Coronary artery (tissue), 2 donors: ENCODE measurements at places on chromosomes 13 and 19.

DNA sequence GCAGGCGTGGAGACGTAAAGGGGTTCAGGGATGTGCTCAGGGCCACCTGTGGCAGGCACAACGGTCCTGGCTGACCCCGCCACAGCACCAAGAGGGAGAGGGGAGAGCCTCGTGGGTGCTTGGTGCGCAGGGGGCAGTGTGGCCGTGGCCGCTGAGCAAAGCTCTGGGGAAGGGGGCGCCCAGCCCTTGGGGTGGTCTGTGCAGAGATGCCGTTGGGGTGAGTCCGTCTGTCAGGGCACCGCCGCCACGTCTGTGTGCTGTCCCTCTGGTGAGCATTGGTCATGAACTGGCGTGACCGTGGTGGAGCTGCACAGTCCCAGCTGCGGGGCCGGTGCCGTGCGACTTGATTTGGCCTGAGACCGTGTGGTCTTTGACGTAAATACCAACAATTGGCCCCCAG, 15.3 kb downstream of the GNA11 start:
- DNase-seq = no peak

GRCh38 chr13:20826843-20827560, 53.2 kb upstream of the EEF1AKMT1 start:
- DNase-seq = no peak

DNA sequence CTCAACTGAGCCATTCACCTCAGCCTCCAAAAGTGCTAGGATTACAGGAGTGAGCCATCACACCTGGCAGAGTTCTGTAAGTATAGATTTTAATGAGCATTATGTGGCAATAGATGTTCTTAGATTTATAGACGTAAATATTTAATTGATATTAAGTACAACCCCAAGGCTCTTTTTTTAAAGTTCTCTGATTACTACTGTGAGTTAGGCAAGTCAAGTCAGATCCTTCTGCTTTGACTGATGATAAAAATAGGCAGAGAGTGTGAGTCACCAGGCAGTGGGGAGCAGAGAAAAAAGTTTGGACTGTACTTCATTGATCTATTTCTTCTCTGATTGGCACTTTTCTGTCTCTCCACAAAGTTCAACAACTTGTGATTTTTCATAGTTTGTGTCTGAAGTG, 1379.9 kb downstream of the UQCRFS1 start:
- DNase-seq = no peak

- no peak for DNase-seq
These were observed at the start of gene ELSPBP1 for GRCh38 chr19:47994209-47994802. Gene ELSPBP1 (plus strand): TSS chr19:47994632. CDS start chr19:48008668, 14,036 bp downstream.

- no peak for DNase-seq
These were observed 183.0 kb downstream of the TSHZ3 start for GRCh38 chr19:31166206-31166605.

- DNase-seq = no peak
These were observed 226.4 kb downstream of the PCDH17 start for GRCh38 chr13:57857945-57858344.

GRCh38 chr13:22662771-22663170, 518.0 kb upstream of the SGCG start:
- DNase-seq = no peak

- no peak for DNase-seq
These were observed 39.1 kb downstream of the MIPEP start for GRCh38 chr13:23850134-23850533.

GRCh38 chr13:21932996-21933395, 262.1 kb downstream of the FGF9 start:
- no peak for DNase-seq

DNA sequence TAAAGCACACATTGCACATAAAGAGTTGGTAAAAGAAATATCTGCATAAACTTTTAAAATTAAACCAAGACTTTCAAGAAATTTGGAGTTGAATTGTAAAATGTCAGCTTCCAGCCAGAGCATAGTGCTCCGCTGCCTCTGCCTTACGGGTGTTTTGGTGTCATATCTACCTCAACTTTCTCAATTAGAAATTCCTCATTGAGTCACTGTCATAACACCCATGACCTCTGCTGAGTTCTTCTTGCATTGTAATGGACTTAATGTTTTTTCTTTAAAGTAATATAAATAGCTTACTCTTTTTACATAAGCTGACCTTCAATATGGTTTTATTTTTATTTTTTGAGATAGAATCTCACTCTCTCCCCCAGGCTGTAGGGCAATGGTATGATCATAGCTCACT, 551.0 kb upstream of the NBEA start:
- no peak for DNase-seq

- DNase-seq = no peak
These were observed 153.8 kb upstream of the UQCRFS1 start for GRCh38 chr19:29366757-29367156.

- DNase-seq = no peak
These were observed 290.4 kb downstream of the SLITRK6 start for GRCh38 chr13:85508683-85509329.

DNA sequence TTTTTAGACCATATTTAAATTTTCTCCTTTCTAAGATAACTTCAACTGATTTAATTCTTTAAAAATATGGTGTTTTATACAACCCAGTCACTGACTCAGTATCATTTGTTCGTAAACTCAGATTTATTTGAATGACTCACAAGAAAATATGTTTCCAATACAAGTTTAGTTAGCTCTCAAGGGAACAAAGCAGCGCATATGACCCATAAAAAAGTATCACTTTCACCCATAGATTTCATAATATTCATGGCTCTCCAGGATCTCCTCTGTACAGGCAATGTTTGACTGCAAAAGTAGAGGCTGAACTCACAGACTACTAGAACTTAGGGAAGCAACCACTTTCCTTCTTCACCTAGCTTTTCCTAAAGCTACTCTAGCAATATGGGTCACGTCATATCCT, 405.6 kb upstream of the PCDH9 start:
- DNase-seq = no peak

- no peak for DNase-seq
These were observed 34.3 kb downstream of the LAIR2 start for GRCh38 chr19:54536956-54537355.

GRCh38 chr19:42074513-42075363, 1.2 kb upstream of the ZNF574 start:
- DNase-seq = no peak

DNA sequence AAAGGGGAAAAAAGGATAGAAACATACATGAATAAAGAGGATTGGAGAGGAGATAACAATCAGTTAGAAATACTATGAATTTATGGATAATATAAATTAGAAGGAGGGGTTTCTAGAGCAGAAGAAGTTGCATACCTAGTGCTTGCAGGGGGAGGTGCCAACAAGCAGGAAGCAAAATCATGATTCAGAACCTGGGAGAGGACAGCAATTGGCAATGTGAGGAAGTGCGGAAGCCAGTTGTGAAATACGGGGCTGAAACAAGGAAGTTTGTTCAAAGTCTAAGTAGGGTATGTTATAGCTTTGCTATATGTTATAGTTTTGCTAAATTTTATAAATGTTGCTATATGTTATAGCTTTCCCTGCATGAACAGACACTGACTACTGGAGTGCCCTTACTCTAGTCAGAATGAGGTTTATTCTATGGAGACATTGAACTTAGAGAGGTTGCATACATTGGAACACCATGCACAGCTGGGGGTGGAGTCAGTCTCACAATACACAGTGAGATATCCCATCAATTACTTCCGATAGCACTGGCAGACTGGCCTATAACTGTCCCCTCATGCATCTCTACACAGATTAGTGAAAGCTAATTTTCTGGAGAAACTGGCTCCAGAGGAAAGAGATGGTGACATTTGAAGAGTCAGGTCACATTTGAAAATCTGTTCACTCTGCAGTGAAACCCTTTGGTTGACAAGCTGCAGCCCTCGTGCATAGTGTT, 92.1 kb downstream of the GPC6 start:
- DNase-seq = no peak

- no peak for DNase-seq
These were observed 2.4 kb upstream of the TEKTIP1 start for GRCh38 chr19:3536429-3537100.

DNA sequence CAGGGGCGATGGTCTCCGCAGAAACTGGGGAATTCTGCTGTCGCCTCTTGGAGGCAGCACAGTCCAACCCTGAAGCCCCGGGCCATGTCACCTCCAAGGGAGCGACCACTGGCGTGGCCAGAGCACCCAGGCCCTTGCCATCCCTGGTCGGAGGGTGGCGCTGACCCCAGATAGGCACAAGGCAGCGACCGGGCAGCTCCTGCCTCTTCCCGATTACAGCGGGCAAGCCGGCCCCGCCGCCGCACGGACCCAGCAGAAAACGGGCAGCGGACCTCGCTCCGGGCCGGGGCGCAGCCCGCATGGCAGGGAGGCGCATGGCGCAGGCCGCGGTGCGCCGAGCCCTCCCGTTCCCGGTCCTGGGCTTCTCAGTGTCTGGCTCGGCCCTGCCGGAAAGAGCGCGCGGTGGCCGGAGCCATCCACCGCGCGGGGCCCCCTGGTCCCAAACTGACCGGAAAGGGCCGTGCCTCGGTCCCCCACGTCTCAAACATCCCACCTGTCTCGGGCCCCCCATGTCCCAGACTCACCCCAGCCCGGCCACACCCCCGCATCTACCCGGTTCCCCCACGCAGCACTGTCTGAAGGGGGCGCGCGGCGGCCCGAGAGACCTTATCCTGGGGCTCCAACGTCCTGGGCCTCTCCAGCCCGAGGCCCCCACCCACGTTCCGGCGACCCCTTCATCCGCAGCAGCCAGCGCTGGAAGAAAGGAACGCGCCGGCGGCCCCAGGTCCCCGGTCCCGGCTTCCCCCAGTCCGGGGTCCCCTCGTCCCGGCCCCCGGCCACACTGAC, 727 bp downstream of the CERS1 start:
- DNase-seq = no peak

- DNase-seq = no peak
These were observed 108.9 kb upstream of the STARD13 start for GRCh38 chr13:33394294-33394932.

GRCh38 chr19:16795731-16796130, 33.5 kb upstream of the SIN3B start:
- no peak for DNase-seq

DNA sequence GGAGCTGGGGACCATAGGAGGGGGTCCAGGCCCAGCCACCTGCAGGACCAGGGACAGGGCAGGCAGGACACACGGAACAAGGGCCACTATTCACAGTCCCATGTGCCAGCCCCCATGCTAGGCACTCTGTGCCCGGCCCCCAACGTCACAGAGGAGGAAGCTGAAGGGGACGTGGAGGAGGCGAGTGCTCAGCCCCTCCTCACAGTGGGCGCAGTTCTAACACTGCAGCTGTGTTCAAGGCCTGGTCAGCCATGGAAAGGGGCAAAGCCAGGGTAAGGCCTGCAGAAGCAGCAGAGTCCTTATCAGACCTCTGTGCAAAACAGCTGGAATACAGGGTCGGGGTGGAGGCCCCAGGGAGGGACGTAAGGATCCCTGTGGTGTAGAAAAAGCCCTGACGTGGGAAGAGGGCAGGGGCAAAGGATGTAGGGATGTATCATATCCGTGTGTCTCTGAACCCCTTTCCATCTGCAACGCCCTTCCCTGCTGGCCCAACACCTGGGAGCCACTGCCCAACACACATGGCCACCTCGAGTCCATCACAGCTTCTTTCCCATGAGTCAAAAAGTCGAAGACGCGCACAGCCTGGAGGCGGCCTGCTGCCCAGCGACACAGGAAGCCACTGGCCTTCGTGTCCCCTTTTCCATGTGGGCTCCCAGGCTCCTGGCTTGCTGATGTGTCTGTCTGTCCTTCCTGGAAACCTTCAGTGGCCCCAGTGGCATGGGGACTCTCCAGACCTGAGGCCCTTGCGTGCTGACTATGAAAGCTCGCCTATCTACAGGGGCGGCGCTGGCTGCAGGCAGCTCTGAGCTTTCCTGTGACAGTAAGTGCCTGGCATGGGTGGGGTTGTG, 28.0 kb downstream of the SH3GL1 start:
- DNase-seq = no peak

GRCh38 chr13:22735011-22735995, 445.5 kb upstream of the SGCG start:
- DNase-seq = no peak
